ENCODE measurements at places on chromosomes 3 and 15.

DNA sequence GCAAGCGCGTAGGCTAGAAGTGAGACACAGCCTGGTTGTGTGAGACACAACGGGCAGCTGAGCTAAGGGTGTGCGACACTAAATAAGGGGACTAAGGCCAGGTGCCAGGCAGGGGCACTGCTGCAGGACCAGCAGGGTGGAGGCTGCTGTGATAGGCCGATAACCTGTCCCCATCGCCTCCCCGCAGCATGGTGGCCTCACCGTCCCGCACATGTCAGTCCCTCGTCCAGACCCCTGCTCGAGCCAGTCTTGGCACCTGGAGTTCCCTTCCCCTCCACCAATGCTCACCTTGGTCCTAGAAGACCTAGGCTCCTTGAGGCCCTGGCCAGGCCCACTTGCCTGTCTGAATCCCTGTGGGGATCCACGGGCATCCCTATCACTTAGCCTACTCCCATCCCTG is 96.1 kb downstream of the HMG20A start:
- no peak for DNase-seq

DNA sequence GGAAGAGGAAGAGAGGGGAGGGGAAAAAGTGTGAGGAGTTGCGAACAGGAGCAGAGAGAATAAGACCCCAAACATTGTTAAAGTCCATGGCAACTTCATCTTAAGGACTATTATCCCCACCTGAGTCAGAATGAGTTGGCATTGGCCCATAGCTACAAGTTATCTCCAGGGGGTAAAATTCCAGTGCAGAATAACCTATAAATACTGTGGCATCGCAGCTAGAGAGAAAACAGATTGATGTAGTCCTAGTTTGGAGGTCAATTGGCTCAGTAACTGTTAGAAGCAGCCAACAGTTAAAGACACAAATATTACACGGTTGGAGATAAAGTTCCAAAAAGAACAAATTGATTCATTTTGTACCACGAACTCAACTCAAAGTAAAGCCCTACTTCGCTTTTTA is 313.9 kb upstream of the CCDC54 start:
- no peak for DNase-seq

GRCh38 chr3:98012979-98013378 is 22.1 kb downstream of the GABRR3 start:
- no peak for DNase-seq

DNA sequence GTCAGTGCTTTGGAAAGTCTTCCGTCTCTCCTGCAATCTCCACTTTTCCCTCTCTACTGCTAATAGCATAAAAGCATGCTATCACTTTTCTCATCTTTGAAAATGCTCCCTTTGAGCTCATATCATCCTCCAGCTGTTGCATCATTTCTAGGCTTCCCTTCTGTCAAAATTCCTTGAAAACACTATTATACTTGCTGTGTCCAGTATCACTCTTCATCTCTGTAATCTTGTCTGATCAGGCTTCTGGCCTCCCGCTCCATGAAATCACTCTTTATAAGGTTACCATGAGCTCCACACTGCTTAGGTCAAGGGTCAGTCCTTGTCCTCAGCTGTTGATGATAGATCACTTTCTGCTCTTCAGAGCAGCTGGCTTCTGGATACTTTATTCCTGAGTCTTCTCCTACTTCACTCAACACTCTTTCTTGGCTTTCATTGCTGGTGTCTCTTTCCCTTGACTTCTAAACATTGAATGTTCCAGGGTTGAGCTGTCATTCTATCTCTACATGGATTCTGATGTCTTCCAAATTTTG is 50.9 kb upstream of the SPTSSB start:
- DNase-seq, result no peak

All from HS-5 (cell line).